Right ventricle myocardium inferior (tissue), 1 donor: ENCODE measurements at places on chromosomes 16 and 17. TPM values are rescaled to one million over a fixed set of nuclear protein-coding genes. Genes with fewer than 3 reads are reported as not detected.

- DNase-seq: no peak
These were observed 31.4 kb downstream of the SPHK1 start for GRCh38 chr17:76415786-76416185.

Gene CLEC19A
- total RNA-seq: not detected

Gene TMED6
- total RNA-seq: not detected

Gene PRSS21
- total RNA-seq: not detected

Gene NPIPB9
- total RNA-seq: not detected

DNA sequence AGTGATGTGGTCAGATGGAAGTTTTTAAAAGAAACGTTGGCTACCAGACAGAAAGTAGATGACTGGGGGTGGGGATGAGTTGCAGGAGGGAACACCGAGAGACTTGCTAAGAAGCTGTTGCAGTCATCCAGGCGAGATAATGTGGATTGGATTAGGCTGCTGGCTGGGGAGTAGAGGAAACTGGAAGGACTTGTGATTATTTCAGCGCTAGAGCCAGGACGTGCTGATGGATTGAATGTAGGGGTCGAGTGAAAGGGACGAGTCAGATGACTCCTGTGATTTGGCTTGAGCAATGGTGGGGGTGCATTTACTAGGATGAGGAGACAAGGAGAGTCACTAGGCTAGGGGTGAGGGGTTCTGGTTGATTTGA, 88.5 kb downstream of the CLEC16A start:
- DNase-seq: no peak

Gene ERN2
- not detected for total RNA-seq

- DNase-seq: peak; percentile 58
These were observed 80.8 kb upstream of the CCL1 start for GRCh38 chr17:34443619-34444469.

DNA sequence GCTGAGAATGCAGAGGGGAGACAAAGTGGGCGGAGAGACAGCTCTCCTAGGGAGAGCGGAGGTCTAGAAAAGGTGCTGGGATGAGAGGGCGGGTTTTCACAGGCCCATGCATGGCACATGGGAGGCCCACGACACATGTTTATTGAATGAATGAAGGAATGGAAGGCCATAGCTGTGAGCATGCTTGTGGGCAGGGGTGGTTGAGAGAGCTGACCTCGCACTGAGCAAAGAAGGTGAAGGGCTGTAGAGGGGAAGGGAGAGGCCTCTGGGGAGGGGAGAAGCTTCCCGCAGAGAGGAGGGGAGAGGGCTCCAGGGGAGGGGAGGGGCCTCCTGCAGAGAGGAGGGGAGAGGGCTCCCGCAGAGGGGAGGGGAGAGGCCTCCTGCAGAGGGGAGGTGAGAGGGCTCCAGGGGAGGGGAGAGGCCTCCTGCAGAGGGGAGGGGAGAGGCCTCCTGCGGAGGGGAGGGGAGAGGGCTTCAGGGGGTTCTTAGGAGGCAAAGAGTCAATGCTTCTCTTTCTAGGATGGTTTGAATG, 27.3 kb downstream of the SDK2 start:
- no peak for DNase-seq

DNA sequence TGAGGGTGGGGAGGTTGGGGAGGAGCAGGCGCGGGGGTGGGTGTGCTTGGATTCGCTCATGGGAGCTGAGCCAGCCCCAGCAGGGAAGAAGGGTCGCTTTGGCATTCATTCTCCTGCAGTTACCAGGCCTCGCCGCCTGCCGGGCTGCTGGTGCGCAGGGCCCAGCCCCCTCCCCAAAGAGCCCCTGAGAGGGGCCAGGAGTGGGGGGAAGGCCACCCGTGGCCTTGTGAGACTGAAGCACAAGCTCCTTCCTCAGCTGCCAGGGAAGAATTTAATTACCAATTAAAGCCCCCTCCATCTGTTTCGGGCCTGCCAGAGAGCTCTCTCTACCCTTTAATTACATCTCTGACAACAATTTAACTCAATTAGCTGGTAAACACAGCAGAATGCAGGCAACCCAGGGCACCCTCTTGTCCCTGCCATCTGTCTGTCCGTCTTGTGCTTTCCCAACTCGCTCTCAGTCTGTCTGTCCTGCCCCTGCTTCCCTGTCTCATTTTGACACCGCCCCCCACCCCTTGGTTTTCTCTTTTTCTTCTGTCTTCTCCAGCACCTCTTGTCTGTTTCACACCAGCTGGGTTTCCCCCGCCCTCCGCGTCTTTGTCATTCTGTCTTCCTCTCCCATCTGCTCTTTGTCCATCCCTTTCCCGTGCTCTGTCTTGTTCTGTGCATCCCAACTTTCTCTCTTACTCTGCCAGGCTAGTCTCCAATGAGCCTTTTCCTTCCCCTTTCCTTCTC, 32.7 kb downstream of the CDK5RAP3 start:
- no peak for DNase-seq

- no peak for DNase-seq
These were observed 318.8 kb downstream of the CDH13 start for GRCh38 chr16:82945420-82946101.

DNA sequence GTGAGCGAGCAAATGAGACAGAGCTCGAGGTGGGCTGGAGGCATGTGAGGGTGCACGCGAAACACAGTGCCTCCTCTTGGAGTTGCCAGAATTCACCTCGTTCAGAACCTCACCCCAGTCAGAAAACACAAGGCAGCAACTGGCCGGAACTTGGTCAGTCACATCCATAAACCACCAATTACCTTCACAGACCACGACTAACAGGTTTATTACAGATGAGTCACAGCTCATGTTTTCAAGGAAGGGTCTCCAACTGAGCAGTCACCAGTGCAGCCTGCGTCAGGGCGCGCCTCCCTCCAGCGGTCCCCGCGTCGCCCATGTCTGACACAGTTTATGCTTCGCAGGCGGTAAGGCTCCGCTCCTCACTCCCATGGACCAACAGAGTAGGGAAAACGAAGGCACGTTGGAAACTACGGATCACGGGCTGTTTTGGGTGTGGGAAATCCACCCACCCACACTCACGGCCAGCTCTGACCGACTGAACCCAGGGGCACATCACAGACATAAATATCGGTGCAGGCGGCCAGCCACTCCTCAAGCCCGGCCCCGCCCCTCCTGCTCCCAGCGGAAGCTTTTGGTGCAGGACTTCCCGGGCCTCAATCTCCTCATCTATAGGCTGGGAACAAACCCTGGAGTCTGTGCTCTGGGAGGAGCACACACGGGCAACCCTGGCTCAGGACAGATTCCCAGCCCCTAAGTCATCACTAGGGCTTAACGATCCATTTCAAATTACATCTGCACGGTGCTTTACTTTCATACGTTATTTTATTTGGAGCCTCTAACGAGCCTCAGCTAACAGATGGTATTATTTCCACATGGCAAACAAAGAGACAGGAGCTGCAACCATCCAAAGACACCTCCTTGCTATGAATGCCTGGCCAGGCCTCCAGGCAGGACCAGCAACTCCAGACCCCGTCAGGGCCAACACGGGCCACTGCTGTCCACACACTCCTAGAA, 126.3 kb downstream of the ZNF778 start:
- no peak for DNase-seq

Gene MRPS7
- 123 TPM for total RNA-seq

GRCh38 chr17:2178798-2179501, 124.0 kb downstream of the HIC1 start:
- DNase-seq: peak; percentile 77

- DNase-seq: no peak
These were observed 251.1 kb downstream of the SEC14L1 start for GRCh38 chr17:77391668-77392375.

DNA sequence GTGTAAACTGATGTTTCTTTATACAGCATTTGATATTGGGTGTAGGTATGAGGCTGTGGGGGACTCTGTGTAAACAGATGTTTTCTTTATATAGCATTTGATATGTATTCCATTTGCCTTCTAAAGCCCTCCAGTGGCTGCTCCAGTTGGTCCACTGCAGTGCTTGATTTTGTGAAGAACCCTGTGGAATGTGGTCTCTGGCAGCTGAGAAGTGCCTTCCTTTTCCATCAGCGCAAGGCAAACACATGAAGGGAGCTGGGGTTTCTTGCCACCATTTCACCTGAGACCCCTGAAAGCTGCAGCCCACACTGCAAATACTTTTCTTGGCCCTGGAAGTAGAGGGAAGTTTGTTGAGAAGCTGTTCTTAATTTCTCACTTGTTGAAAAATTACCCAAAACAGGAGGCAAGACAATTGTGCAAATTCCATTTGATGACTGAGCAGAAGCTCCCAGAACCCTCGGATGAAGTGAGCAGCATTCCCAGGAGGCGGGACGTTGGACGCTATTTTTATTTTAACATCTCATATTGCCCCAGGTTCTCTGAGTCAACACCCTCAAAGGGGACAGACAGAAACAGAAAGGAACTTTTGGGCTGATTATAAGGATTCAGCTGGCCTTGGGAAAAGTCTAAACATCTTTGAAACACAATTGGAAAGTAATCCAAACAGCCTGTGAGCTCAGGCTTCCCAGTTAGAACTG, 158.5 kb upstream of the RPH3AL start:
- DNase-seq: no peak

DNA sequence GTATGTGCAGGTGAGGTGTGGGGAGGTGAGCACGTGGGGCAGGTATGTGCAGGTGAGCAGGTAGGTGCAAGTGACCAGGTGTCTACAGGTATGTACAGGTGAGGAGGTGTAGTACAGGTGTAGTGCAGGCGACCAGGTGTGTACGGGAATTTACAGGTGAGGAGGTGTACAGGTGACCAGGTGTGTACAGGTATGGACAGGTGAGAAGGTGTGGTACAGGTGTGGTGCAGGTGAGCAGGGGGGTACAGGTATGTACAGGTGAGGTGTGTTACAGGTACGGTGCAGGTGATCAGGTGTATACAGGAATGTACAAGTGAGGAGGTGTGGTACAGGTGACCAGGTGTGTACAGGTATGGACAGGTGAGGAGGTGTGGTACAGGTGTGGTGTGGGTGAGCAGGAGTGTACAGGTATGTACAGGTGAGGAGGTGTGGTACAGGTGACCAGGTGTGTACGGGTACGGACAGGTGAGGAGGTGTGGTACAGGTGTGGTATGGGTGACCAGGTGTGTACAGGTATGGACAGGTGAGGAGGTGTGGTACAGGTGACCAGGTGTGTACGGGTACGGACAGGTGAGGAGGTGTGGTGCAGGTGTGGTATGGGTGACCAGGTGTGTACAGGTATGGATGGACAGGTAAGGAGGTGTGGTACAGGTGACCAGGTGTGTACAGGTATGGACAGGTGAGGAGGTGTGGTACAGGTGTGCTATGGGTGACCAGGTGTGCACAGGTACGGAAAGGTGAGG, 12.8 kb upstream of the DBNDD1 start:
- no peak for DNase-seq

DNA sequence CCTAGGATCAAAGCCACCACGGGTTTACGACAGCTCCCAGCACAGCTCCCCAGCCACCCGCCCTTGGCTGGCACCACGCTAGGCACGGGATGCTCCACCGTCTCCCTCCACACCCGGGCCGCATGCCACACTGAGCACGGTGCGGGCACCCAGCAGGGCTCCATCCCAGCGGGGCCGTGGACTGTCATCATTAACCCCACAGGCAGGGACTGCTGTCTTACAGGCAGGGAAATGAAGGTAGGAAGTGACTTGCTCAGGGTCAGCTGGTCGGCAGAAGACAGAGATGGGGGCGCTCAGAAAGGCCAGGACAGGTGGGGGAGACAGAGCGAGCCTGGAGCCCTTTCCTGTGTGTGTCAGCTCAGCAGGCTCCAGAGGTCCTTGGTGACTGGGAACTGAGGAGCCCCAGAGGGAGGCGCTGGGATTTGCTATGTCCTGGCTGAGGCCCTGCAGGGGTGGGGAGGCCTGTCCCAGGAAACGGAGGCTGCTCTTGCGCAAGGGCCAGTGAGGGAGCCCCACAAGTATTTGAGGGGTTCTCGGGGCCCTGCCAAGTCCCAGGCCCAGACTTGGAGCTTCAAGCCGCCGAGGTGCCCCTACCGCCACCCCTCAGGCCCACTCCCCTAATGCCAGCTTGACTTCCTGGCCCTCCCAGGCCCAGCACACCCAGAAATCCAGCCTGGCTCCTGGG, 3.2 kb downstream of the UBALD1 start:
- no peak for DNase-seq

Gene TBC1D28
- not detected for total RNA-seq

Gene PMM2
- total RNA-seq: 15.9 TPM

GRCh38 chr16:88588754-88589153, 18.6 kb downstream of the ZC3H18 start:
- DNase-seq: no peak

DNA sequence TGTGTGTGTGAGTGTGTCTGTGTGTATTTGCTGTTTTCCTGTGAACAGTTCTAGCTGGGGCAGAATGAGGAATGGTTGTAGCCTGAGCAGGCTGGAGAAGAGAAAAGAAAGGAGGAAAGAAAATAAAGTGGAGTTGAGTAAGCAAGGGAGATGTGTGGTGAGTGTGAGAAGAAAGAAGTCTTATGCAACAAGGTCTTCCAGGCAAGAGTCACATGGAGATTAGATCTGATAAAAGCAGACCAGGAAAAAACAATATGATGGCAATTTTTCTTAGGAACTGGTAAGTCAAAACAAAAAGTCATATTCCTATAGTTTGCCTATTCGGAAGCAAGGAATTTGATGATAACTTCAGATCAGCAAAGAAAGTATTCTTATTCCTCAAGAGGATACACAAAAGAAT, 125.0 kb downstream of the HS3ST3A1 start:
- no peak for DNase-seq

- no peak for DNase-seq
These were observed 1.0 kb downstream of the BCL7C start for GRCh38 chr16:30892670-30893416.

DNA sequence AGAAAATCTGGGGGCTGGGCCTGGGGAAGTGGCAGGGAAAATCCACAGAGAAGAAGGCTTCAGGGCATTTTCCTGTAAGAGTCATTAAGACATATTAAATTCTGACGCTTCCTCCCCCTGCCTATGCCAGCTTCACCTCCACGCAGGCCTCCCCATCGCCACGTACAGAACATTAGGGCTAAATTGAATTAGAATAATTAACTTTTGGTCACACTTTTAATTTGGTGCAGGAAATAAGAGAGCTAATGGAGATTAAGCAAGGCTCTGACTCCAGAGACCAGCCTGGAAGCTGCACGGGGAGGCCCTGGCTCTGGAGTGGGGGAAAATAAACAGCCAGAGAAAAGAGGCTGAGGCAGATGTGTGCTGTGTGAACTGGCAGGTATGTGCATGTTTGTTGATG, 148.0 kb downstream of the CCT6B start:
- no peak for DNase-seq

GRCh38 chr17:33684735-33685134, 391.6 kb upstream of the ASIC2 start:
- DNase-seq: no peak

DNA sequence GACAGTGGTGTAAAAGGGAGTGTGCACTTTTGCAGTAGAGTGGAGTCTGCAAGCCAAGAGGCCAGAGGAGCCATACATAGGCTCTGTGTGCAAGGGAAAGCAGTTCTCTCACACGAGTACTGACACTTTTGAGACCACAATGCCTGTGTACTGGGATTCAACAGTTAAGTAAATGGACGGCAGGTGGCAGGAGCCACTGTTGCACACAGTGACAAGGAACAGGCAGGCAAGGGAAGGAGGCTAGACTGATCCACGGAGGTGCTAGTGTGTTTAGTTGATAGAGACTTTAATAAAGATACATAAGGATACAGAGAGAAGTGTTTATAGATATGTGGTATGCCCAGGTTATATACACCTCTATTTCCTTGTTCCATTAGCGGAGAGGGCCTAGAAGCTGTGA, 67.0 kb downstream of the MPRIP start:
- peak; percentile 22 for DNase-seq

Gene PRR35
- total RNA-seq: not detected

GRCh38 chr17:59561042-59561441, 4.4 kb upstream of the DHX40 start:
- DNase-seq: no peak
